Stimulated activated CD4-positive, alpha-beta T cell treated with anti-CD3 and anti-CD28 coated beads, TNF-alpha, amount 100 ng/mL, for 4 hours (primary cell): ENCODE measurements at places on chromosomes 12 and 14.

GRCh38 chr14:81402123-81402495, 2.0 kb upstream of the STON2 start:
- no peak for DNase-seq

- no peak for DNase-seq
Measured at GRCh38 chr12:109100741-109101140, 3.3 kb downstream of the UNG start.

GRCh38 chr14:24705840-24706239, 71.8 kb upstream of the GZMB start:
- DNase-seq, result no peak

DNA sequence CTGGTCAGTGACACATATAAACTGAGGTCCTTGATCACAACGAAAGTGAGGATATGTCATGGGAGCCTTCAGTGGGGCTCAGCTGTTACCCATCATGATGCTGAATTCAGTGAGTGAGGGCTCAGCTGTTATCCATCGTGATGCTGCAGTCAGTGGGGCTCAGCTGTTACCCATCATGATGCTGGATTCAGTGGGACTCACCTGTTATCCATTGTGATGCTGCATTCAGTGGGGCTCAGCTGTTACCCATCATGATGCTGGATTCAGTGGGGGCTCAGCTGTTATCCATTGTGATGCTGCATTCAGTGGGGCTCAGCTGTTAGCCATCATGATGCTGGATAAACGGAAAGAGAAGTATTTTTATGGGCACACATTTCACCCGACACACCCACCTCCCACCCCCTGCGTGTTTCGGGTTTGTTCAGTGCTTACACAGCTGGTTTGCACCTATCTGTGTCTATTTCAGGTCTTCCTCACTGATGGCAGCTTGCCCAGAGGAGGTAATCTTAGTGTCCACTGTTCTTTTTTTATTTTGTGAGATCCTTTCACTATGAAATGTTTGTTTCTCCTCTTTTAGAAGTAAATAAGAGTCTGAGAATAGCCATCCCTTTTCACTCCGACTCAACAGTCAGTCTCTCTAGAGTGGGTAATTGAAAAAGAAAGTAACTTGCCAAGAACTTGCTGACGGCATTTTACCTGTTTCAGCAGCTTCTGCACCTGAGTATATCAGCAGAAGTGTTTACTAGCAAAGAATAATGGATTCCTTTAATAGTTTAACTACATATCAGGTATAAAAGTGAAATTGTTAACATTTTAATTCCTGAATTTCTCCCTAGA, 183.0 kb downstream of the ERC1 start:
- no peak for DNase-seq

DNA sequence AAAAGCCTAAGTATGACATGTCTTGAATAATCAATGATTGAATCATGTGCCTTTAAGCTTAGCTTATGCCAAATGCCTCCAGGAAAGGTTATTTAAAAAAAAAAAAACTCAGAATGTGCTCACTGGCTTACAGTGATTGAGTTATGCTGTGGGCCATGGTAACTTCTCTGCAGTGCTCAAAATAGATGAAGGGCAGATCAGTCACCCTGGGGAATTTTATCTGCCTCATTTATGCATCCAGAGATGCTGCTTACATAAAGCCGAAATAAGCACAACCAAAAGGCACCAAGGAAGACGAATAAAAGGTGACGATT, 118.7 kb upstream of the MDM1 start:
- DNase-seq, result no peak

DNA sequence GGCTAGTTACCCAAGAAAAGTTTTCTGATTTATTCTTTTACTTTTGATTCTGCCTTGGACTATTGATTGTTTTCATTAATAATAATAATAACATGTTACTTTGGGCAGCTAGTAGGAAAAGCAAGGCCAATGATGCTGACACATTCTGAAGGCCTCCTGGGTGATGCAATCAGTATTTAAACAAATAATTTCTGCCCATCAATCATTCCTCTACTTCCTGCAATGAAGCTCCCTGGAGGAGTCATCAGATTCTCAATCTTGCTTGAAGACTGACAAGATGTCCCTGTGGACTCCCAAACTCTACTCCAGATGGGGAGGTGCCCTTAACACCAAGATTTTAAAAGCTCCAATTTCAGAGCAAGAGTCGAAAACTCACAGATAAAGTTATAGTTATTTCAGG, at the start of gene SPX:
Gene SPX, plus strand, starts transcription at position 244 of the 400 bp plus-strand sequence. CDS start 177 bp downstream, outside the sequence.
- no peak for DNase-seq

GRCh38 chr12:125579916-125580315, 514.7 kb downstream of the AACS start:
- no peak for DNase-seq

DNA sequence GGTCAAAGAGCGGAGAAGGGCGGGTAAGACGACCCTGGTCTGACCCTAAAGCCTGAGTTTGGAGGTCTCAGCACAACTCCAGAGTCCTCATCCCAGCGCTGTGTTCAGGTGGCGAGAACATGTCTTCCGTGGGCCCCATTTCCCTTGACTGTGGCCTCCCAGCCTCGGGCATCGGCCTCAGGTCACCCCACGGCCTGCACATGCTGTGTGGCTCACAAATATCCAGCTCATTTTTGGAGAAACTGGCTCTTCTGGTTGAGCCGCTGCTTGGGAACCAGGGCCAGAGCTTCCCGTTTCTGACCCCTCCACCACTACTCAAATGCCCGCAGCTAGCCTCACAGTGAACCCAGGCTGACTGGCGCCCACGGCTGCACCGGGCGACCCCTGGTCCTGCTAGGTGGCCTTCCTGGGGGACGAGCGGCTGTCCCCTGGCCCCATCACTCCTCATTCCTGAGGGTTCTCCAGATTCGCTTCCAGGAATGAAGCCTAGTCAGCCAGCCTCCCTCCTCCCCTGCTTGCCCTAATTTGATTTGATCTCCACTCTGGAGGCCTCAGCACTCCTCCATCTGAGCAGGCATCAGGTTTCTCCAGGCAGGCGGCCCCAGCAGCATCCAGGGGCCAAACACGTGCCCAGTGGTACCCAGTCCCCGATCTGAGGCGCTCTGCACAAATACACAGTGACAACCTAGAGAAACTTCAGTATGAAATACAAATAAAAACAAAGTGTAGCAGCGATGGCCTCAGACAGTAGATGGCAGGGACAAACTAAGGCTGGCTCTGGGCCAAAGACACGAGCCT, 4.7 kb downstream of the P2RX2 start:
- DNase-seq, result no peak

DNA sequence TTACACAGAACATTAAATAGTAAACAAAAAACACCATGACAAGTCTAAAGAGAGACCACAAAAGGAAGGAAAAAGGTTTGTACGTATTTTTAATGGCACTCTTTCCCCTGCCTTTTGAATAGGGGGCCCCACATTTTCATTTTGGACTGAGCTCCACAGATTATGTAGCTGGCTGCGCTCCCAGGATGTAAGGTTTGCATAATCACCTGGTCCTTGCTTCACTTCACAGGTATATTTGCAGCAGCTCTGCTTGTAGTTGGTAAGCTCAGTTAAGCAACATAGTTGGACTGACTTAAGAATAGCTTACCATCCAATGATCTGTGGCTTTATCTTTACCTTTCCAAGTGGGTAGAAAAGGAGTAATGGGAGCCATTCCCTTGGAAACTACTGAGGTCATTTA, 454.7 kb downstream of the APAF1 start:
- DNase-seq, result no peak

DNA sequence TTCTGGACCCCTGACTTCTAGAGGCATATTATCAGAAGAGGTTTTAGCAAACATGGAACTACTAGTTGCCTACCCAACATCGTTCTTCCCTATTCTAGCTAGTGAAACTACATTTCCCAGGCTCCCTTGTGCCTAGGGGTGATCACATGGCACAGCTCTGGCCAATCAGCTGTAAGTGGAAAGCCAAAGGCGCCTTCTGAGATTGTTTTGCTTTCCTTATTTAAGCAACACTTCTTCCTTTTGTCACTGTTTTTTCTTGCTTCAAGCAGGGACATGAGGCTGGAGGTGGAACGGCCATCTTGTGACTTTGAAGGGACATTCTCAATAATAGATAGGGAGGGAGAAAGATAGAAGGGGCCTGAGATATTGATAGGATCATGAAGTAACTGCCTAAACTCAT, 136.7 kb downstream of the ZNF664 start:
- DNase-seq, result no peak

GRCh38 chr12:14701809-14702568, 5.6 kb upstream of the GUCY2C start:
- no peak for DNase-seq

DNA sequence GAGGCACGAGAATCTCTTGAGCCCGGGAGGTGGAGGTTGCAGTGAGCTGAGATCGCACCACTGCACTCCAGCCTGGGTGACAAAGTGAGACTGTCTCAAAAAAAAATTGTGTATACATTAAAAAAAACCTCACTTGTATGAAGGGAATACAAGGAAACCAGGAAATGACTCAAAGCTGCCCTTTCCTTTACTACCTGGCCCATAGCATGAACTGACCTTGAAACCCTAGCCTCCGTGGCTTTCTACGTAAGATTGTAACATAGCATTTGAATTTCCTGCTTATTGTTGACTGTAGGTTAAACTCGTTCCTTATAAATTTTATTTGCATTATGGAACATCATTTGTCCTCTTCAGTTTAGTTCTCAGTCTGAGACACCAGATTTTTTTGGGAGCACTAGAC, 9.1 kb upstream of the DDX47 start:
- DNase-seq, result no peak

DNA sequence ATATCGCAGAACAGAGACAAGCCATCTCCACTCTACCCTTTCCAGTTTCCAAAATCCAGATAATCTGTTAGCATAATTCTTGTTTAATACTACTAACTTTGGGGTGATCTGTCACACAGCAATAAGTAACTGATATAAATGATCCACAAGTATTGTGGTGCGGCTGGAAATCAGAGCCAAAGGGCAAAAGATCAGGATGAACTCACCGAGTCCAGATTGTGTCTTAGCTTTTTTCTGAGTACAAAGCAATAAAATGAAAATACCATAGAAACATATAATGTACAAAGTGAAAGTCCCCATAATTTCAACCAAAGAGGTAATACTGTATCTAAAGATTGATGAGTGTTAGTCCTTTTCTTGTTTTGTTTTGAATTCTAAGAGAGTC, 17.4 kb downstream of the HECTD1 start:
- no peak for DNase-seq

GRCh38 chr14:99230208-99231151, 41.5 kb downstream of the BCL11B start:
- DNase-seq, result peak; percentile 63

GRCh38 chr14:93797536-93797935, 9.3 kb upstream of the PRIMA1 start:
- no peak for DNase-seq

GRCh38 chr12:57993030-57993429, 51.7 kb downstream of the ATP23 start:
- DNase-seq, result no peak

GRCh38 chr12:3342051-3342450, 149.0 kb upstream of the PRMT8 start:
- DNase-seq, result no peak

GRCh38 chr14:53938136-53938837, 18.3 kb downstream of the BMP4 start:
- DNase-seq, result no peak

DNA sequence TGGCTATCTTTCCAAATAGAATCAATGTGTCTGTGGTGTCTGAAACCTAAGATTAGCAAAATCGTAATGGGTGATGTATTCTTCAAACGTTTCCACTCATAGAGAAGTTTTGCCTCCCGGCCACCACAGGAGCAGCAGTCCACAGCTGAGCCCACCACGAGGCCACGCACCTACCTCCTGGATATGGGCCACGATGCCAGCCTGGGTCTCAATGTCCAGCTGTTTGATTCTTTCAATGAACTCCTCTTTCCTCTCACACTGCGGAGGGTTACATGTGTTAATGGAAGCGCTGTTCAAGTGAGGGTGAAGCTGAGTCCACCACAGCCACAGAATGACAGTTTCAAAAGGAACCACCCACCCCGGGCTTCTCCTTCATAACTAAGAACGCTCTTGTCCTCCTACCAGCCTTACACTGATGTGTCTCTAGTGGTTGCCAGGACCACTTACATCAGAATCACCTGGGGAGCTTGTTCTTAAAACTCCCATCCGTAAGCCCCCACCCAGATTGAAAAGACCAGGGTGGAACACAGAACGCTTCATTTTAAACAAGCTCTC, 75.3 kb downstream of the CCDC88C start:
- DNase-seq, result no peak

DNA sequence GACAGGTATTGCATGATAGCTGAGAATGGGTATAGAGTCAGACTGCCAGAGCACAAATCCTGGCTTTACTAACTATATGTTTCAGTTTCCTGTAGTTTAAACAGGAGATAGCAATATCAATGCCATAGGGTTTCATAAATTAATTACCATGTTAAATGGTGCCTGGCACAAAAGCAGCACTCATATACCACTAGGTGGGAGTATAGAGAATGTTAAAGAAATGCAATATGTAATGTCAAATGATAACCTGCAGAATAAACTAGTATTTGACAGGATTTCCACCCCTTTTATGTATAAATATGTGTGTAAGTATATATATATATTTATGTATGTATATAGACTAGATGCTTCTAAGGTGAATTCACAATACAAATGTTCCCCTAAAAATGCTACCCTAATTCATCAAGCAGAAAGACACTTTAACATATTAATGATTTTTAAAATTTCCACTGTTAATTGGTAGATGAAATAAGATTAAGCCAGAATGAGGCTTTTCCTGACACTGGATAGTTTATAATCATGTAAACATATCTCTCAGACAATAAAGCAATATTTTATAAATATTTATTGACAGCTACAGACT, 8.6 kb downstream of the WDR89 start:
- no peak for DNase-seq

- DNase-seq, result no peak
Measured at GRCh38 chr14:88281447-88281846, 41.6 kb downstream of the KCNK10 start.

DNA sequence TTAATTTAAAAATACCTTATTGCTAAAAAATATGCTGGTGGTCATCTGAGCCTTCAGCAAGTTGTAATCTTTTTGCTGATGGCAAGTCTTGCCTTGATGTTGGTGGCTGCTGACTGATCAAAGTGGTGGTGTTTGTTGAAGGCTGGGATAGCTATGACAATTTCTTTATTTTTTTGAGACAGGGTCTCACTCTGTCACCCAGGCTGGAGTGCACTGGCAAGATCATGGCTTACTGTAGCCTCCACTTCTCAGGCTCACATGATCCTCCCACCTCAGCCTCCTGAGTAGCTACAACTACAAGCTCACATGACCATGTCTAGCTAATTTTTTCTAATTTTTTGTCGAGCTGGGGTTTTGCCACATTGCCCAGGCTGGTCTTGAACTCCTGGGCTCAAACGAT, 24.8 kb downstream of the PRORP start:
- DNase-seq, result no peak

GRCh38 chr12:8687846-8688601, 9.8 kb upstream of the RIMKLB start:
- DNase-seq, result no peak

DNA sequence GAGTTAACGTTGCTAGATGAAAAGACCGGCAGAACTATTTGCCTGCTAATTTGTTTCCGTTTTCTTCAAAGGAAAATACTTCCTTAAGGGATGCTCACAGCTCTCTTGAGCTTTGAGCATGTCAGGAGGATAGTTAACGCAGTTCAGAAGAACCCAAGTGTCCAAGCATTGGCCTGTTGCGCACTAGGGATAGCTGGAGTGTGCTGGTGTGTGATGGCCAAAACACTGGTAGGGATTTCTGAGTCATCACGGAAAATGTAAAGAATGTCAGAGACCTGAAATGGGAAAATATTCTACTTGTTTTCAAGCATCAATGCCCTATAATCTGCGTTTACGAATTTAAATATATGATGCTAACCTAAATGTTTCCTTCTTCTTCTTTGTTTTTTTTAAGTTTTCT, 97.8 kb downstream of the VRK1 start:
- no peak for DNase-seq

- DNase-seq, result no peak
Measured at GRCh38 chr12:29771786-29772185, 12.0 kb downstream of the TMTC1 start.
